Foreskin melanocyte (primary cell): ENCODE measurements at places on chromosomes 6 and 20.

GRCh38 chr6:136514591-136514990 lies 35.6 kb downstream of the MAP7 start:
- no peak for DNase-seq

DNA sequence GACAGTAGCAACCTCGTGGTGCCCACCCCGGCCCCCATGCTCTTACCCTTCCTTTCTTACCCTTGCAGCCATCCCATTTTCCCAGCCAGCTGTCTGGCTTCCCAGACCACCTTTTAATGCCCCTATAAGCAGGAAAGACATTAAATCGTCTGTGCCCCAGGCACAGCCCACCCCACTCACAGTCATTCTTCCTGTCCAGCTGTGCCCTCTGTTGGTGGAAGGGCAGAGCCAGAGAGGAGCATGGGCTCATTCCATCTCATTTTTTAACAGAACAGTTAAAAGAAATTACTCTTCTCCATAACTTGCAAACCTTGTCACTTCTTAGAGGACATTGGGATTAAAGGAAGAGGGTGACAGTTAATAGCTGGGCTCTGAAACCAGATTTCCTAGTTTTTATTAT lies 240.5 kb downstream of the NRN1 start:
- DNase-seq: no peak

- no peak for DNase-seq
Measured at GRCh38 chr6:55888917-55889316, 13.5 kb upstream of the BMP5 start.

DNA sequence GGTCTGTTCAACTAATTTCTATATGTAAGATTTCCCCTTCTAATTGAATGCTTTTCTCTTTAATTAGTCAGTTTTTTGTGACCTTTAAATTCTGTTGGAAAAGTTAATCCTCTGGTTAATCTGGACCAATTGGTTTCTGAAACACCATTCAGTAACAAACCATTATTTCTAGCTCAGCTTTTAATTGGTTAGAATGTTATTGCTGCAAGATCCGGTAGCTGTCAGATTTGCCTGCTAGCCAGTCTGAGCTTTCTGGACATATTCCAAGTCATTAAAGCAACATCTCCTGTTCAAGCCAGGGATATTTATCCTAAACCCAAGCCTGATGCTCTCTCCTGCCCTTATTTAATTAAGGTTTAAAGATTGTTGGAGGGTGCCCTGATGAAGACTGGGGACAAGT lies 55.1 kb upstream of the FBXL4 start:
- DNase-seq: no peak

GRCh38 chr6:142729618-142730017 lies 215.4 kb downstream of the HIVEP2 start:
- no peak for DNase-seq

DNA sequence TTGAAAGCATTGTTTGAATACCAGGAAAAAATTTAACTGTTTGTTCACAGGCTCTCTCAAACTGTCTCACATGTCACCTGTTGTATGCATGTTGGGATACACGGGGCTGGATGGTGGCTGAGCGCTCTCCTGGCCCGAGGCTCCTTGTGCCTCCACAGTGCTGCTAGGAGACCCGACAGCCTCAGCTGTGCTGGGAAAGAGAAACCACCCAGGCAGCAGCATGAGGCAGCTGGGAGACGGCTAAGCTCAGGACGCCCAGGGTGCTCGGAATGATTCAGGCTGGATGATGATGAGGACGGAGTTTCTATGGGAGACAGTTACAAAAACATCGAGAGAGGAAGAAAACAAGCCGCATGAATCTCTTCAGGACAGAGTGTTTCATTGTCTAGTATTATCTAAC lies 278.0 kb upstream of the CDH4 start:
- no peak for DNase-seq

GRCh38 chr20:57090590-57091560 lies 175.6 kb downstream of the BMP7 start:
- no peak for DNase-seq

- DNase-seq: no peak
Measured at GRCh38 chr6:80211286-80211685, 104.8 kb downstream of the BCKDHB start.

GRCh38 chr6:89066940-89067646 lies 13.5 kb upstream of the PNRC1 start:
- no peak for DNase-seq

GRCh38 chr6:35267446-35267845 lies 7.9 kb downstream of the ZNF76 start:
- DNase-seq: no peak

GRCh38 chr6:36820700-36821580 lies 18.3 kb downstream of the CPNE5 start:
- peak; percentile 91 for DNase-seq

DNA sequence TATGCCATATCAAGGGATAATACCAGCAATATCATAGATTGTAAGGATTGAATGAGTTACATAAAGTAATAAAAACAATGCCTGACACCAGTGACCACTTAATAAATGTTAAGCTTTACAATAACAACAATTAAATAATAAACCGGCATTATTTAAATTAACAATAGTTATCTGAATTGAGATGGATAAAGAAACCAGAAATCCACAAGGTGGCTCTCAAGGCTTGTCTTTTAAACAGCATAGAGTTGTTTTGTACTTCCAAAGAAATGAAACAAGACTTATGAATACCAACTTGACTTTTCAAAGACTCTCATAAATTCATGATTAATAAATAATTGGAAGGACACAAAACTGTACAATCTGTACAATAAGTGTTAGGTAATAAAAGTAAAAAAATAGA lies 203.1 kb downstream of the ASCC3 start:
- DNase-seq: no peak

- peak; percentile 32 for DNase-seq
Measured at GRCh38 chr6:70166088-70166958, 136.6 kb downstream of the COL9A1 start.

DNA sequence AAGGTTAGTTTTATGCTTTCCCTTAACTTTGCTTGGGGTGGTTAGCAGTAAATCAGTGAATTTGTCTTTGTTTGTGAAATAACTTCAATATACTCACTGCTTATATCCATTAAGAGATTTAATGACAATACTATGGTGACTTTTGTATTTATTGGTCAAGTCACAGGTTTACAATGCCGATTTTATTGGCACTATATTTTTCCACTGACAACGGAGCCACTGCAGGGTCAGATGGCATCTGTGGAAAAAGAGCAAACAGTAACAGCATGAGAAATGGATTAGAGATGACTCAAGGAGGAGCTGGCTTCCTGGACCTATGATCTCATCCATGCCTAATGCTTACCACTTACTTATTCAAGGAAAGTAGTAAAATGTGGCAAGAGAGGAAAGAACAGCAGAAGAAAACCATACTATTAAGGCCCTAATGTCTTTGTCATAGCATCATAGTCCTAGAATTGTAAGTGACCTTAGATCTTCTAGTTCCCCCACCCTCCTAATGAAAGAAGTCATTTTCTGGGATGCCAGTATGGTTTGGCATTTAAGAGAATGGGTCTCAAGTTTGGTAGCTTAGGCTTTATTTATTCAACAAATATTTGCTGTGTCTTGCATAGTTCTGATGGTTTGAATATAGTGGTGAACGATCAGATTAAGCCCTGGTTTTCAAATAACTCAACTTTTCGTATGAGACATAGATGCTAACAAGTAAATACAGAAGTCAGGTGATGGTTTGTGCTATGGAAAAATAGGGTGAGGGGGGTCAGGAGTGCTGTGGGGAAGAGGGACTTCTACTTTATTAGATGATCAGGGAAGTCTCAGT lies 18.5 kb downstream of the RNF144B start:
- DNase-seq: peak; percentile 71

DNA sequence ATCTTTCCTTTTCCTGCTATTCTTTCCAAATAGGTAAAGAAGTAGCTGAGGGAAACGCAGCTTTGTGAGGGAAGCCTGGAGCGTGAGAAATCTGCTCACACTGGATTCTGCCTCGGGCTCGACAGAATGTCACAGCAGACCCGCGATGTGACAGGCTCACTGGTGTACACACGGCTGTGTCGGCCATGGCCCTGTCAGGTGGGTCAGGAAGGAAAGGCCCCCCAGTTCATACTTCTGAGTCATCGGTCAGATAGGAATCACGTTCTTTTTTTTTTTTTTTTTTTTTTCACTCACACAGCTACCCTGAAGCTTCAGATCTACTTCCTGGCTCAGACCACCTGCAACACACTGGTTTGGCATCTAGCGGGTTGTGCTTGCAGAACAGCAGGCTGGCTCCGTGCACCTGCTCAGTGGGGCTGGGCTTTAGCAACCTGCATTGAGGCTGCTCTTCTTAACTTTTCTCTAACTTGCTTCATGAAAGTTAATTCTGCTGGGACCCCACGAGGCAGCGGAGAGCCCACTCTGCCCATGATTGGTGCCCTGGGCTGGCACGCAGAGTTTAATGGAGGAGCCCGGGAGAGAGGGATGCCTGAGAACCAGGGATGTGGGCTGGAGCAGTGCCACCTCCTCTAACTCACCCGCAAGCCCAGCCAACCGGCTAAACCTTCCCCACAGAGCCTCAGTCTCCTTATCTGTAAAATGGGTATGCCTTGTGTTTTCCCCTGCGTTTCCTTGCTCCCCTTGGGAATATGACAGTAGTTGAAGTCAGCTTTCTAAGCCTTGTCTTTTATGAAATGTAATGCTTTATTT lies 61.5 kb upstream of the FNDC1 start:
- no peak for DNase-seq

DNA sequence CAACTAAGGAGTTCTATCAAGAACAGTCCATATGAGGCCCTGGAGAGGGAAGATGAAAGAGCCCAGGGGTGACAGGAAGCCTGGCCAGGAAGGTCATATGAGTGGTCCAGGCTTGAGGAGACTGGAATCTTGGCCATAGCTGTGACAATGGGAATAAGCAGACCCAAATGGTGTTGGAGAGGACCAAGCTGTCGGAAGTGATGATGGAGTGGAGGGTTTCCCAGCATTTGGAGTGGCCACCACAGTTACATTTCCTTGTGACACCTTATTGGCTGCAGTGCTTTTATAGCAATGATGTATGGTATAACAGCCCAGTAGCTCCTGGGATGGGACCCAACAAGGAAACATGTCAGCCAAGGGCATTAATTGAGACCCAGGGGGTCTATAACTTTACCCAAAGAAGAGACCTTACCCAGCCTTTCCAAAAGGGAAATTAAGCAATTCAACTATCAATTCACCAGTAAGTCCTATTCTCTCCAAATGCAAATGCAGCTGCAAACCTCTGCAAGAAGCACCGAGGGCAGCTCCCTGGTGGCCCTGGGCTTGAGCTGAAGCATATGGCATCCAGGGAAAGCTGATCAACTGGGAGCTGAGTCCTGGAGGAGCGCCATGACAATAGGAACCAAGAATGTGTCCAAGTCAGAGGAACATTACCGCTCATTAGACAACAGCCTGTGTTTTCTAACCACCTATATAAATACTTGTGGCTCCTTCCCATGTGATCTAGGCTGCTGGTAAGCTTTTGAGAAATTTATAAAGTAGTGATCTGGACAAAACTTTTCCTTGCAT lies 219.4 kb downstream of the SOD2 start:
- no peak for DNase-seq

DNA sequence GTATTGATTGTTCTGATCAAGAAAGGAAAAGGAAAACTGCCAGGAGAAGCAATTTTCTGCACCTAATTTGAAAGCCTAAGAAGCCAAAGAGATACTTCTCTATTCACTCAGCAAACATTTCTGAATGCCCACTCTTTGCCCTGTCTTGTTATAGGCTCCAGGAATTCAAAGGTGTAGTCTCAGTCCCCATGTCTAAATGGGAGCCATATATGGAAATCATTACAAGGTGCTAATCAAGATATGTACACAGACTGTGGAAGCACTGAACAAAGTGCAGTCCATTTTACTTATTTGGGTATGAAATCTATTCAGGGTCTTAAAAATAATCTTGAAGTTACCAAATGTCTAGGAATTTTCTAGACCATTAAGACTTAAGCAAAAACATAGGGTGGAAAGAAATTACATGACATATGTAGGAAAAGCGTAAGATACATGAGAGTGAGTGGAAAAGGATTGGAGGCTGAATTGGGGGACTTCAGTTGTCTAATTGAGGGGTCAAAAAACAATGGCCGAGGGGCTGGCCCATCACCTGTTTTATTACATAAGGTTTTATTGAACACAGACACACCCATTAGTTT lies 39.0 kb upstream of the ASCC3 start:
- DNase-seq: no peak

- no peak for DNase-seq
Measured at GRCh38 chr6:2641044-2641725, 109.5 kb downstream of the MYLK4 start.

DNA sequence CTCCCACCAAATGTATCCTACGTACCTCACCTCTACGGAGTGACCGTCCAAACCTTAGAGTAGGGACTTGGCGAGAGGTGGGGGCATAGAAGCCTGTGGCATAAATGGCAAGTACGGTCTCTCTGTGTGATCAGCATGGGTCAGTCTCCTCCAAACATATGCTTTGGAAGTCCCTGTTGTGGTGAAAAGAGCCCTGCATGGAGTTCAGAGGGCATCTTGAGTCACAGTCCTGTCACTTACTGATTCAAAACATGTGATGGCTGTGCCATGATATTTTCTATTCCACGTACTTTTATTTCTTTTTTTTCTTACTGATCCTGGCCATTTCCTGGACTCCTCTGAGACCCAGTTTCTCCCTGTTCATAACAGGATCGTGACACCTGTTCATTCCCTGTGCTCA lies 67.5 kb upstream of the CEP85L start:
- DNase-seq: no peak

DNA sequence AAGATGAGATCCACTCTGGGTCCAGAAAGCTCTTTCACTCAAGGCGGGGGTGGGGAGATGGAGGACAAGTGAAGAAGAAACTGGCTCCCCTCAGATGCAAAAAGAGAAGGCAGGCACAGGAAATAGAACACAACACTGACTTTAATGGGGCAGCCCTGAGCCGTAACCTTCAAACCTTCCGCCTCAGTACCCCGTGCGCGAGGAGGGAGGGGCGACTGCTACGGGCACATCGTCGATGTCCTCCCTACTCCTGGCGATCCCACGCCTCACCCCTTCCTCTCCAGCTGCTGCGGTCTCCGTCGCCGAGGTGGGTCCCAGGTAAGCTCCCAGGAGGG lies 3.9 kb downstream of the SPEF1 start:
- DNase-seq: no peak

- DNase-seq: no peak
Measured at GRCh38 chr6:80259118-80259517, 152.6 kb downstream of the BCKDHB start.

- DNase-seq: no peak
Measured at GRCh38 chr6:169827290-169827717, 75.9 kb downstream of the ERMARD start.

GRCh38 chr6:46746696-46747095 lies at the start of gene ANKRD66:
Gene ANKRD66, plus strand, starts transcription at chr6:46746933. Its CDS starts 5,016 bp downstream, at chr6:46751949.
- DNase-seq: no peak

DNA sequence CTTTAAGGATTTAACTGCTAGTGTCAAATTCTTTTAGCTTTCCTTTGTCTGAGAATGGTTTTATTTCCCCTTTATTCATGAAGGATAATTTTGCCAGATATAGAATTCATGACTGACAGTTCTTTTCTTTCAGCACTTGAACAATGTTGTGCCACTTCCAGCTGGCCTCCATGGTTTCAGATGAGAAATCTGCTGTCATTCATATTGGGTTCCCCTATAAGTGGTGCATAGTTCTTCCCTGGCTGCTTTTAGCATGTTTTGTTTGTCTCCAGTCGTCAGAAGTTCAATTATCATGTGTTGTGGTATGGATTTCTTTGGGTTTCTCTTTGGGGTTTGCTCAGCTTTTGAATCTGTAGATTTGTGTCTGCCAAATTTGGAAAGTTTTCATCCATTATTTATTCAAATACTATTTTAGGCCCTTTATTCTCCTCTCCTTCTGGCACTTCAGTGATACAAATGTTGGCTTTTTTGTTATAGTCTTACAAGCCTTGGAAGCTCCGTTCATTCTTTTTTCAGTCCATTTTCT lies 76.3 kb upstream of the TGM3 start:
- no peak for DNase-seq
